Activated CD4-positive, CD25-positive, alpha-beta regulatory T cell (primary cell): ENCODE measurements at places on chromosomes 12 and 14.

DNA sequence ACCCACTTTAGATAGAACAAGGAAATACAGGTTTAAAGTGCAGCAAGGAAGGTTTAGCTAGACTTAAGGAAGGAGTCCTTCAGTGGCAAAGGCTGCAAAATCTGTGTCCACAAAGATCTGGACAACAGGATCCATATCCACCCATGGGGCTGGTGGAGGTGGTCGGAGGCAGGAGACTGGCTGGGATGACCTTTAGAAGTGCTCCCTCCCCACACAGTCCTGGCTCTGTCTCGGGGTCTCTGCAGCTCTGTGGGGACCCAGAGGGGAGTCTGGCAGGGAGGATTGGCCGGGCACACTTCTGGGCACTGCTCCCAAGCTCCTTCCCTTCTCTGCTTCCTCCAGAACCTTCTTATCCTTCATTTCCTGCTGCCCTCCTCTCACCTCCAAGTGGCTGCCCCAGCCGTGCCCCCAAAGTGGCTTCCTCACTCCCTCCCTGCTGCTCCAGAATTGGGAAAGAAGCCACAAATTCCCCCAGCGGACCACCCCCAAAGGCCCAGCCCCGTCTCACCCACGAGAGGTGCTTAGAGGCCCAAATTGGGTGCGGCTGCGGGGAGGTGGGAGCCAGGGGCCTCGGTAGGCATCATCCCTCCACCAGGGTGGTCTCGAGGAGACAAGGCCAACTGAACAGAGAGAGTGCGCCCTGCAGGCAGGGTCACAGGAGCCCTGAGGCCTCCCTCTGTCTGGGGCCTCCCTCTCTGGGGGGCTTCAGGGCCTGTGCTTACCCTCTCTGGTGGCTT lies 21.9 kb upstream of the PGF start:
- no peak for DNase-seq

DNA sequence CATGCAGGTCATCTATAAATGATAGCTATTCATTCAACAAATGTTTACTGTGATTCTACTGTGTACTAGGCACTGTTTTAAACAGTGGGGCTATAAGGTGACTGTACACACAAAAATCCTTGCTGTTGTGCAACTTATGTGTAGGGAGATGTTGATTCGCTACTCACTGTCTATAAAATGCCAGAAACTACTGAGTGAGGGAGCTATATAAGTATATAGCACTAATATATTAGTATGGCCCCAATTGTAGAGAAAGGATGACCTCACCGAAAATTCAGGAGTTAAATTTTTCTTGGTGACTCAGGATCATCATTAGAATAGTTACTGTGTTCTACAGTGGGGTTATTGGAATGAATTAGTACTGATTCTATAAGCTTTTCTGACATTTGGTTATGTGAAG lies 117.4 kb downstream of the TGFB3 start:
- DNase-seq, result no peak

GRCh38 chr12:115464111-115464581 lies 780.2 kb upstream of the TBX3 start:
- no peak for DNase-seq

GRCh38 chr12:120886199-120887018 lies 17.7 kb downstream of the SPPL3 start:
- DNase-seq, result no peak

DNA sequence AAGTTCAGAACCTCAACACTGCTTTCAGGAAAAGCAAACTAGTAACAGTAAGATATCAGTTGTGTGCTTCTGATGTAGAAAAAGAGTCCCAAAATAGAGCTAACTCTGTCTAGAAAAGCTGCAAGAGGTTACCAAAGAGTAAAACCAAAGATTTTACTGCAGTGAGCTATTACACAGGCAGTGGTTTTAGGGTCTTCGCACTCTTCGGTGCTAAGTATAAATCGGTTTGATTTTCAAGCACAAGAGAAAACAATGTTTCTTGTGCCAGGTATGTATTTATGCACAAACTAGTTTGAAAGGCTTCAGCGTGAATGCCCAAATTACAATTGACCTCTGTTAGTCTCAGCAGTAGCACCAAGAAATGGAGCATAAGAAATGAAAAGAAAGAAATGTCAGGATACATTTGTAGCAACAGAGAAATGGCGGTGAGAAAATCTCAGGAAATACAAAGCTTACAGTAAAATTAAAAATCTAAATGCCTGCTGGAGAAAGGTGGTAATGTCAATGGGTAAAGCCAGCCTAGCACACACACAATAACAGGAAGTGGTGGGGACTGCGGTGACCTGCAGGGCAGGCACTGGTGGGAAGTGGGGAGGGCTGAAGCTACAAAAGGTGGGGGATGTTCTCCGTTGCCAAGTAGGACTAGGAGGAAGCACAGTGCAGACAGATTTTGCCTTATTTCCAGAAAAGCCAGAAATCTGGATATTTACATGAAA lies 18.0 kb upstream of the DYRK2 start:
- peak; percentile 16 for DNase-seq

GRCh38 chr14:68268197-68268596 lies 448.6 kb downstream of the RAD51B start:
- no peak for DNase-seq

GRCh38 chr14:85438001-85438400 lies 91.9 kb upstream of the FLRT2 start:
- no peak for DNase-seq

- DNase-seq, result no peak
These were observed 273.5 kb upstream of the SOX5 start for GRCh38 chr12:24222968-24223367.

GRCh38 chr12:90079529-90080210 lies 371.0 kb upstream of the ATP2B1 start:
- DNase-seq, result no peak

- peak; percentile 9 for DNase-seq
These were observed 40.3 kb downstream of the MAP1LC3B2 start for GRCh38 chr12:116599285-116600136.

DNA sequence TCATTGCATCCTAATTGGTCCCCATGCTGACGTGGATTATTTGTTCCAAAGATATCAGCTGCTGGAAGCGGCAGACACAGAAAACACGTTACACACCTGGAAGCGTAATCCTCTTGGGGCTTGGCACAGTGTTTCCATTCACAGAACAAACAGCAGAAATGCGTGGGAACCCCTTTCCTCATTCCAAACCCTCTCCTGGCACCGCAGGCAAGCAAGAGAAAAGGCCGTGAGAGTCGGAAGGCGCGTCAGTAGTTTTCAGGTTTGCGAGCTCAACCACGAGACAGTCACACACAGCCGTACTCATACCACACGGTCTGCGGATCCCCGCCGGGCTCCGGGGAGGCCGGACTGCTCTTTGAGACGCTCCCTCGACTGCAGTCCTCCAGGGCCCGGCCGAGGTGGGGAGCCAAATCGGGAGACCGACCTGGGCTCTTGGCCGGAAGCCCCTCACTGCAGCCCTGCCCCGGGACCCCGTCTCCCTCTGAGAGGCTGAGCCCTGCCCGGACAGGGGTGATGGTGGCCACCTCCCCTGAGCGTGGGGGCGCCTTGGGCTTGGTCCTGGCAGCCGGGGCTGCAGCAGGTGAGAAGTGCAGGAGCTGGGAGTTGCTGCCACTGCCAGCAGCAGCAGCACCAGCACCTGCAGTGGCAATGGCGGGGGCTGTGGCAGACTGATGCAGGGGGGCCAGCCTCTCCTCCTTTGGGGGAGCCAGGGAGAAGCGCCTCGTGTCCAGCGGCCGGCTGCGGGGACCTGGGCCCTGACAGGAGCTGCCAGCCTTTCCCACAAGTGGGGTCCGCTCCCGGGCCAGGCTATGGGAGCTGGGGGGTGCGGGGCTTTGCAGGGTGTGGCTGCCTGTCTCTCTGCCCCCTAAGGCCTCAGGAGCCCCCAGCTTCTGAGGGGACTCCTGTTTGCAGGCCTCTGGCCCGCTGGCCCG lies 28.1 kb upstream of the GPR68 start:
- DNase-seq, result no peak

DNA sequence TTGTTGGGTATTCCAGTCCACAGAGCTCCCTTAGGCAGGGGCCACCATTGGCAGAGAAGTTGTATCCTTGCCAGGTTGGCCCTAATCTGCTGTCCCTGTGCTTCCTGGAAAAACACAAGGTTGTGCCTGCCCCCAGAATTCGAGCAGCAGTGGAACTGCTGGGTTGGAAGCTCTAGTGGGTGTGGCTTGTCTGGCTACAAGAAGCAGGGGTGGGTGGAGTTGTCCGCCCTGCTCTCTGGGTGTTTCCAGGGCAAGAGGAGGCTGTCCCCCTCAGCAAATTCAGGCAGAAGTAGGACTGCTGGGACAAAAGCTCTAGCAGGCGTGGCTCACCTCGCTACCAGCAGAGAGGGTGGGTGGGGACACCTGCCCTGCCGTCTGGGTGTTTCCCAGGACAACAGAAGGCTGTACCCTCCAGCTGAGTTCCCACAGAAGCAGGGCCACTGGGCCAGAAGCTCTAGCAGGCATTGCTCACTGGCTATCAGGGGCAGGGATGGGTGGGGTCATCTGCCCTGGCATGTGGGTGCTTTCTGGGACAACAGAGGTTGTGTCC lies 72.8 kb upstream of the NPAS3 start:
- DNase-seq, result no peak

- DNase-seq, result no peak
These were observed 132.6 kb upstream of the MAP1LC3B2 start for GRCh38 chr12:116426391-116427136.

GRCh38 chr12:60052483-60052882 lies 456.7 kb downstream of the SLC16A7 start:
- DNase-seq, result no peak

- no peak for DNase-seq
These were observed 527.3 kb downstream of the SNAPC1 start for GRCh38 chr14:62289471-62289870.

- no peak for DNase-seq
These were observed 333.2 kb upstream of the MDGA2 start for GRCh38 chr14:48008646-48009045.

DNA sequence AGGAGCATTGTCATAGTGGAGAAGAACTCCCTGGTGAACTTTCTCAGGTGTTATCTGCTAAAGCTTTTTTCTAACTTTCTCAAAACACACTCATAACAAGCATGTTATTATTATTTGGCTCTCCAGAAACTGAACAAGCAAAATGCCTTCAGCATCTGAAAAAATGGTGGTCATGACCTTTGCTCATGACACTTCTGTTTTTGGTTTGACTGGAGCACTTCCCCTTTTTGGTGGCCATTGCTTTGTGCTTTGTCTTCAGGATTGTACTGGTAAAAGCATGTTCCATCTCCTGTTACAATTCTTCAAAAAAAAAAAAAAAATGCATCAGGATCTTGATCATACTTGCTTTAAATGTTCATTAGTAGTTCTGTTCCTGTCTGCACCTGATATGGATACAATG lies 1241.6 kb upstream of the USP15 start:
- DNase-seq, result no peak

GRCh38 chr12:11071414-11071813 lies 9.3 kb upstream of the TAS2R46 start:
- no peak for DNase-seq

DNA sequence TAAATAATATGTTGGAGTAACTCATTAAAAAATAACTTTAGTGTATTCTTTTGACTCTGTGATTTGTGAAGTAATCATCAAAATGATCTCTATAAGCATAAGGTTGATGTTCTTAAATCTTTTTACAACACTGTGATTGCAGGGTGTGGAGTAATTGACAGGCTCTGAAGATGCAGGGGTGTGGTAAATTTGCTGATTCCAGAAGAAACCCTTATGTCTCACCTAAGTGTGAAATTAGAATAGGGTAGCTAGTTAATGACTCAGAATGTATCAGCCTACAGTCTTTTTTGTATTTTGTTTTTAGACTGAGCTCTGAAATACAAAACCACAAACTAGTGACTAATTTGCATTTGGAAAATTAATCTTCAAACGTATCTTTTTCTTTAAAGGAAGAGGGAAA lies 5.9 kb downstream of the PRPF39 start:
- no peak for DNase-seq

- DNase-seq, result peak; percentile 53
These were observed 21.7 kb downstream of the TMBIM6 start for GRCh38 chr12:49763006-49763591.

DNA sequence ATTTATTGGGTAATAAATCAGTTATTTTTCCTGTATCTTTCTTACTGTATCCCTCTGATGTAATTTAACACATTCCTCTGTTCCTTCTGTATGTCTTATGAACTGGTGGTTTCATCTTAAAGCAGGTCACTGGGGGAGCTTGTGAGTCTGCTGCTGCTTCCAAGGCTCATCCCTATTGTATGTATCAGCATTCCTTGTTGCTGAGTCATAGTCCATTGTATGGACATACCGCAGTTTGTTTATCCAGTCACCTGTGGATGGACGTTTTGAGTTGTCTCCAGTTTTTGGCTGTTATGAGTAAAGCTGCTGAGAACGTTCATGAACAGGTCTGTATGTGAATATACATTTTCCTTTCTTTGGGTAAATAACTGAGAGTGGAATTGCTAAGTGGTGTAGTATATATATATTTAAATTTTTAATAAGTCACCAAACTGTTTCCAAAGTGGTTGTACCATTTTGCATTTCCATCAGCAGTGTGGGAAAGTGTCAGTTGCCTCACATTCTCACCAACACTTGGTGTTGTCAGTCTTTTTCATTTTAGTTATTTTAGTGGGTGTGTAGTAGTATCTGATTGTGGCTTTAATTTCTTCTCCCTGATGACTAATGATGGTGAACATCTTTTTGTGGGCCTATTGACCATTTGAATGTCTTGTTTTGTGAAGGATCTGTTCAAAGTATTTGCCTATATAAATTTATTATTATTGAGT lies 82.7 kb downstream of the BEGAIN start:
- DNase-seq, result no peak

- DNase-seq, result no peak
These were observed 131.7 kb downstream of the MIPOL1 start for GRCh38 chr14:37329189-37330001.
